Body of pancreas (tissue), 4 donors: ENCODE measurements at places on chromosomes 6 and 20.

DNA sequence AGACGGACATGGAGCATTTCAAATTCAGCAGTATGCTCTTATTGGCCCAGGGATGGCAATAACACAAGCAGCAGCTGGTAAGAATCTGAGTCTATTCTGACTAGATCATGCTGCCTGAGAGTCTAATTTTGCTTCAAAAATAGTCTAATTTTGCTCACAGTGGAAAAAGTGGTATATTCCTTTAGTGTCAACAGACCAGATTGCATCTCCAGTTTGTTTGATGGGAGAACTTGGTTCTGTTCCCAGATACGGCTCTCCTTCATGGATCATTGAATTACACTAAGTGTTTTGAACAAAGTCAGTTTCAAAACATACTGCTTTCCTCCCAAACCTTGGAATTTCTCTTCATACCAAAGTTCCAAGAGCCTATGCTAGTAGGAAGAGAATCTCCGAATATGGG lies 586.1 kb downstream of the RNF144B start:
- DNase-seq: no peak

GRCh38 chr6:41200901-41201763 lies at the start of gene TREML2:
Gene TREML2 (minus strand): TSS chr6:41201149. CDS start chr6:41201008, 141 bp downstream.
- DNase-seq: no peak

DNA sequence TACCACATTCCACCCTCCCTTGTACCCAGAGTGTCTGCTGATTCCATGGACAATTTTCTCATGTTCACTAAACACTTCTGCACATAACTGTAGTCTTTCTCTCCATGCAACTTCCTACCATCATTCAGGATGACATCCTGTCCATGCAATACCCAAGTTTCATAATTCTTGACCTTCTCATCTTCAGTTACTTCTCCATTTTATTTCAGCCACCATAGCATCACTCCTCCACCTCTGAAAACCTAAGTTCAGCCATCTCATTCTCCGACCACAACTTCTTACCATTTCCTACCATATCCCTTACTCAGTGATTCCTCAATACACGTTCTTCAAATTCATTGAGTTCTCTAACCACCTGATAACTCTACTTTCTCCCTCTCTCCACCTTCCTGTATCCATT lies 216.5 kb upstream of the TENT5A start:
- no peak for DNase-seq

GRCh38 chr6:153526479-153526878 lies 395.4 kb upstream of the RGS17 start:
- DNase-seq: no peak

DNA sequence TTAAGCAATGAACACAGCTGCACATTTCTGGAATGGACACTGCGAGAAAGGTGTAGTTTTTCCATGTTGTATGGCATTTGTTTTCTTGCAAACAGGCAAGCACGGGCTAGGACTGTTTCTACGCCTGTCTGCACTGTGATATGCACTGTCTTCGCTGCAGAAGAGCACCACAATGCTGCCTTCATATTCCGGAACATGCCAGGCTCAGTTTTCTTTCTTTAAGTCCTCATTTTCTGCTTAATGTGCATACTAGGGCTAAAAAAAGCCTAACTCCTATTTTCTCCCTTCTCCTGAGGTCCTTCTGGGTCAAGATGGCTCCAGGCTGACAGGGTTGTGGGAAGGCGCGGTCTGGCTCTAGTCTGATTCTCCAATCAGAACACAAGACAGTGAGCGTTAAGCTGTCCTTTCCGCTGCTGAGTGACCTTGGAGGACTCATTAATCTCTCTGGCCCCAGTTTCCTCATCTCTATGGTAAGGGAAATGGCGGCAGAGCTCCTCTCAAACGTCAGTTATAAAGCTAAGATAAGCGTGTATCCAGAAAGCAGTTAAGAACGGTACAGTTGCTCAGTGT lies 379.9 kb downstream of the C6orf118 start:
- DNase-seq: no peak

DNA sequence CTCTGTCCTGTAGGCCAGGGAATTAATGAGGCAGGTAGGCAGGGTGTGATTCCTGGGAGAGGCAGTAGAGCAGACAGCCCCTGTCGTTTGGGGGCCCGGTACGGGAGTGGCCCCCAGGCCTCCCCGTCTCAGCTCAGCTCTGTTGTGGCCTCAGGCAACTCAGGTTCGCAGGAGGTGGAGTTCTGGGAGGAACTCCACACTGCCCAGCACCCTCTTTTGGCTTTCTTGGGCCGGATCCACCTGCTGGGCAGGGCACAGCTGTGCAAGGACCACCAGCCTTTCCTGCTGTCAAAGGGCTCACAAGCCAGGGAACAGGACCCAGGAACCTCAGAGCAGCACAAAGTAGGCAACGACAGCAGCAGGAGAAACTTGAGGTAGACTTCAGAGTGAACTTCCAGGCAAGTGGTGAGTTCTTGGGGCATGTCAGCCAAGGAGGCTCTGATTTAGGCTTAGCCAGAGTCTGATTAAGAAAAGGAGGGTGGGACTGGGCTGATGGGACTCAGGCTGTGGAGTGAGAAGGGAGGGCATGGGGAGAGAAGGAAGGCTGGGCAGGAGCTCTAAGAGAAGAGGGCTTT lies 36.9 kb downstream of the RAB44 start:
- DNase-seq: no peak

DNA sequence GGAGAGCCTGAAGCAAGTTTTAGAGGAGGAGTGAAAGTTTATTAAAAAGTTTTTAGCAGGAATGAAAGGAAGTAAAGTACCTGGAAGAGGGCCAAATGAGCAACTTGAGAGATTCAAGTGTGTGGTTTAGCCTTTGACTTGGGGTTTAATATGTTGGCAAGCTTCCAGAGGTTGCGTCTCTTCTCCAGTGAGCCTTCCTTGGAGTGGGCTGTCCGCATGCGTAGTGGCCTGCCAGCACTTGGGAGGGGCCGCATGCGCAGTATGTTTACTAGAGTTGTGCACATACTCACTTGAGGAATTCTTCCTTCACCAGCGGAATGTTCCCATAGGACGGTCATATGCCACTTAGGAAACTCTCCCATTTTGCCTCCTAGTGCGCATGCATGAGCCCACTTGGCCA lies 235.2 kb downstream of the ALDH8A1 start:
- no peak for DNase-seq

- DNase-seq: no peak
Observed at GRCh38 chr6:159800141-159800865, at the start of gene PNLDC1. Gene PNLDC1 (plus strand): TSS chr6:159800276. CDS start chr6:159800308, 32 bp downstream.

DNA sequence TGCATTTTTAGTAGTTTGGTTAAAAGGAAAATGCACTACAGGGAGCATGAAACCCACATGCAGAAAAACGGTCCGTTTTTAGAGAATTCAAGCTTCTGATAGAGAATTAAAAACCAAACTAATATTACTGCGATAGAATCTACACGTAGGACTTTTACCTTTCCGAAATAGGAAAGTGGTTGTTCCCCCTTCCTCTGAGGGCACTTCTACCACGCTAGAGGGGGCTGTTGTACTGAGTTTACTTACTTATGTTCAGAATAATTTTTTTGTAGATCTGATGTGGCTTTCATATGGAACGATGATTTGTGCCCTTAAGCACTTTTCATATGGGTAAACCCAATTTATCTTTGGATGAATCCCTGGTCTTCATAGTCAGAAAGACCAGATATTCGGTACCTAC lies 264.3 kb upstream of the PLN start:
- DNase-seq: peak; percentile 55

DNA sequence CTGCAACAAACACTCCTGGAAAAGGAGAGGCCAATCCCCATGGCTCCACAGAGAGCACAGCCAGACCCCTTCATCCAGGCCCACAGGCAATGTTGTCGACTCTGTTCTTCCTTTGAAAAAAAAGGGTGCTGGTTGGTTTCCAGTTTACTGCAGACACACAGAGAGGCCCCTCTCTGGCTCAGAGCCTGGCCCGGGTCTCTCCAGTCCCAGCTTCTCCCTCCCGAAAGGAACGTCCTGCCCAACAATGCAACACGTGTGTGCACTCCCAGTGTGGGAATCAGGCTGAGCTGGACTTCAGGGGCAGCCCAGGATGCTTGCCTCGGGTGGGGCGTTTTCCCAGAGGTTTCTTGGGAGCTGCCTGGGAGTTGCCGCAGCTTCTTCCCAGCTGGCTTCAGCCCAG lies 4.5 kb upstream of the NKAIN4 start:
- DNase-seq: no peak

DNA sequence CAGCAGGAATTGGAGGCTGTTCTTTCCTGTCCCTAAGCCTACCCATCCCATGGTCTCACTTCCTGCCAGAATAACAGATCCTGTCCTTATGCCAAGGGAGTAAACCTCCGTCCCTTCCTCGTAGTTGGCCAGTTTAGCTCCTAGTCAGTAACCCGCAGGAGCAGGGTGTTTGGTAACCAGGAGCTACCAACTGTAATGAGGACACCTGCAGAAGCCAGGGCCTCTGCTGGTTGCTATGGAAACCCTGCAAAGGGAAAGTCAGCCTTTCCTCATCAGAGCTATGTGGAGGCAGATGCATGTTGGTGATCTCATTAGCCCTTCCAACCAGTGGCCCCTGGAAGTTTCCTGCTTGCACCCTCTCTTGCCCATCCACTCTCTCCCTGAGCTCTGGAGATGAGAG lies 368.2 kb upstream of the SULF2 start:
- DNase-seq: peak; percentile 32

GRCh38 chr20:2394411-2395055 lies 13.8 kb downstream of the TGM6 start:
- DNase-seq: no peak

DNA sequence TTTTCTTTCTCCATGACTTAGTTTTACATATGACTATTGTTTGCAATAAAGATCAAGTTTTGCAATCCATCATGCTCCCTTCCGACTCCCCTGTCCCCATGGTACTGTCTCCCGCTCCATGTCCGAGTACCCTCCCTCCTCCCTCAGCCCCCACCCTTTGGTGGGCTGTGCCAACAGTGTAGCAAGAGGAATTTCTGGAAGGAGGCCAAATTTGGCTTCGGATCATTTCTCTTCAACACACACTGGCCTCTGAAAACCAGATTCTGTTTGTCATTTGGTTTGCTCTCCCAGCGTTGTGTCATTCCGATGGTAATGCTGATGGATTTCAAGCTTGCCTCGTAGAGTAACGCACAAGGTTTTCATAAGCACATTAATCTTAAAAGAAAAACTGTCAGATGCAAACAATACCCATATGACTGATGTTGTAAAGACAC lies 22.9 kb upstream of the PAX1 start:
- no peak for DNase-seq

DNA sequence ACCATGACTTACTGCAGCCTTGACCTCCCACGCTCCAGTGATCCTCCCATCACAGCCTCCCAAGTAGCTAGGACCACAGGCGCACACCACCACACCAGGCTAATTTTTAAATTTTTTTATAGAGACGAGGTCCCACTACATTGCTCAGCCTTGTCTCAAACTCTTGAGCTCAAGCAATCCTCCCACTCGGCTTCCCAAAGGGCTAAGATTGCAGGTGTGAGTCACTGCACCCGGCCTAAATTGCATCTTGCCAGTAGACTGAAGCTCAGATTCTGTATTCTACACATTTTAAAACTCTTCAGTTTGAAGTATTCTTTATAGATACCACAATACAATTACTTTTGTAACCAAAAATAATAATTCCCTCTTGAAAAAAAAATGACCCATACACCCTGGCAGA lies 11.4 kb downstream of the NUDT3 start:
- DNase-seq: no peak

- no peak for DNase-seq
Observed at GRCh38 chr6:118307581-118307980, 240.5 kb upstream of the PLN start.

GRCh38 chr20:2416541-2417212 lies 36.0 kb downstream of the TGM6 start:
- no peak for DNase-seq

DNA sequence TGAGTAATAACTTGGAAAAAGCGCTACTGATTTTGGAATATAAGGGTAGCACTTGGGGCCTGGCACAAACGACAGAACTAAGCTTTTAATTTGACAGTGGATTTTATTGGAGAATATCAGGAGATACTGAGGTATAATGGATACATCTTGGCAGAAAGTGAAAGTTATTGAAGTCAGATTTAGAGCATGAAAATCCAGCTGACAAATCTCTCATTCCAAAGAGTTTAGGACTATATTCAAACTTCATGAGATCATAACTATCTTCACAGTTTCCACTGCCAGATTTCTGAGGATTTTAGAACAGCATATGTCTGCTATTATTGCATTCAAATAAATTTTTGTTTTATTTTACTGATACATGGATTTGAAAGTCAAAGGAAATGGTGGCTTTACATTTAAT lies 132.3 kb upstream of the THEMIS start:
- DNase-seq: no peak

DNA sequence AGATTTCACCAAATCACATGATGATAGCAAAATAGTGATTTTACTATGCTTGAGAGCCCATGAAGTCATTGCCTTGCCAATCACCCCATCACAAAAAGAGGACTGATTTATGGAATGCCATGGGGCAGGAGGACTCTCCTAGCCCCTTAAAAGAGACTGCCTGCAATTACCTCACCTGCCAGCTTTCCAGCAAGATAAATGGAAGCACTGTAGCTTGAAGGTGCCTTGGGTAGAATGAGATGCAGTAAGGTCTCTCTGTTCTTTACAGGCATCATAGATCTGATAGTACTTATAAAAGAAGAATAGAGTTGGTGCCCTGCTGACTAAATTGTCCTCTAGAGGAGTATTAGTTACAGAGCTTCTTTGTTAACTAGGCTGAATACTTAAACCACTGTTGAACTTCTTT lies 242.3 kb downstream of the TMEM242 start:
- no peak for DNase-seq

- no peak for DNase-seq
Observed at GRCh38 chr6:39226639-39227329, 2.5 kb downstream of the KCNK5 start.

GRCh38 chr6:41056768-41057490 lies 3.9 kb downstream of the APOBEC2 start:
- DNase-seq: no peak

DNA sequence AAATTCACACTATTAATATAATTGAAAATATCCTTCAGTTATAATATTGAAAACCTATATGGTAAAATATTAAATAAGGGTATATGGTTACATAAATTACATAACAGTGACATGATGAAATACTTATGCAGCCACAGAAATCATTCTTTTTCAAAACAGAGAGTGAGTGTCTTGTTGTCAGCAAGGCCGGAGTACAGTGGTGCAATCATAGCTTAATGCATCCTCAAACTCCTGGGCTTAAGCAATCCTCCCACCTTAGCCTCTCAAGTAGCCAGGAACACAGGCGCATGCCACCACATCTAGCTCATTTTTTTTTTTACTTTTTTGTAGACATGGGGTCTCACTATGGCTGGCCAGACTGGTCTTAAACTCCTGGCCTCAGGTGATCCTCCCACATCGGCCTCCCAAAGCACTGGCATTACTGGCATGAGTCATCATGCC lies 40.4 kb downstream of the FAM8A1 start:
- DNase-seq: no peak
